ENCODE measurements at places on chromosomes 6 and 20.
A peak's percentile ranks its signal among the peaks of the same experiment; 100 is the strongest.

DNA sequence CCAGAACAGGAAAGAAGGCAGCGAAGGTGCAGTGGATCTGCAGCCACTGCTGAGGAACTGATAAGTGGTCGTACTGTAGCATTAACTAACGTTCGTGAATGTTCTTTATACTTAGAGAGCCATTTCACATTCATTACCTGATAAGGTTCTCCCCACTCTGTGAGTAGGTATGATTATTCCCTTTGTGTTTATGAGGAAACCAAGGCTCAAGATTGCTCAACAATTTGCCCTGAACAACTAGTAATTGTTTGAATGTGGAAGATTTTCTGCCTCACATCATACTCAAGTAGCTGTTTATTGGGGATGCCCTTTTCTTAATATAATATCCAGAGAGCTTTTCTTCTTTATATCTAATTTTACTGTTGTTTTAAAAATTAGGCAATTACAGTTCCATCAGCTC lies 24.9 kb upstream of the ELOVL5 start:
- no peak for DNase-seq

- no peak for DNase-seq
Measured at GRCh38 chr20:62363920-62364851, 2.9 kb downstream of the LAMA5 start.

- no peak for DNase-seq
Measured at GRCh38 chr6:122571888-122572287, 38.3 kb upstream of the PKIB start.

DNA sequence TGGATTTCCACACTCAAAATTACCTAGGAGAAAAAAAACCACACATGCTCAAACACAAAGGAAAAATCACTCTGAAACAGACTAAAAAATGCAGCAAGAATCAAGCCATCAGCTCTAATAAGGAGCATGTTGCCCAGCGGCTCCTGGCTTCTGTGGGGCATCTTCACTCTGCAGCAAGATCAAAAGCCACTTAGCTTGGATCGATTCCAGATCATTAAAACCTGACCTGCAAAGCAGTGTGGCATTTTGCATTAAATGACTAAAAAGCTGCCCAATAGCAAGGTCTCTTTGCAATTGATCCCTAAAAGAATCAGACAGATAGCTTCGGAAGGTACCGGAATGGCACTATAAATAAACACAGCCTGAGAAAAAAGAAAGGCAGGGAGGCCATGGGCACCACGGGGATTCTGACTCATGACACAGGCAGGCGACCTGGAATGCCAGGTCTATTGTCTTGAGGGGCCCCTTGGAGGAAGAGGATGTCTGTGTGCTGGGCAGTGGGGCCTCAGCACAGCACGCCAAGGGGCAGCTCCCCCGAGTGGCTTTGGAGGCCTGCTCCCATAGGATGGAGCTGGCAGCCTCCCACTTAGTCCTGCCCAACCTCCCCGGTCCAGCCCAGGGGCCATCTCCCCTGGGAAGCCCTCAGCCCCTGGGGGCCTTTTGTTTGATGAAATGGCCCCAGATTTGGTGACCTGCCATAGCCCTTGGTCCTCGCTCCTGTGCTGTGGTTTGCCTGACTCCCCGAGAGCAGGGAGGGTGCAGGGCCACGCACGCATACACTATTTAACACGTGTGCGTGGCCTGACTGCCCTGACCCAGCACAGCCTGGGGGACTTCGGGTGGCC lies 7.6 kb downstream of the LEMD2 start:
- no peak for DNase-seq

- no peak for DNase-seq
Measured at GRCh38 chr20:11430652-11431051, 487.0 kb upstream of the BTBD3 start.

- no peak for DNase-seq
Measured at GRCh38 chr6:43710576-43710975, 23.0 kb upstream of the MRPS18A start.

DNA sequence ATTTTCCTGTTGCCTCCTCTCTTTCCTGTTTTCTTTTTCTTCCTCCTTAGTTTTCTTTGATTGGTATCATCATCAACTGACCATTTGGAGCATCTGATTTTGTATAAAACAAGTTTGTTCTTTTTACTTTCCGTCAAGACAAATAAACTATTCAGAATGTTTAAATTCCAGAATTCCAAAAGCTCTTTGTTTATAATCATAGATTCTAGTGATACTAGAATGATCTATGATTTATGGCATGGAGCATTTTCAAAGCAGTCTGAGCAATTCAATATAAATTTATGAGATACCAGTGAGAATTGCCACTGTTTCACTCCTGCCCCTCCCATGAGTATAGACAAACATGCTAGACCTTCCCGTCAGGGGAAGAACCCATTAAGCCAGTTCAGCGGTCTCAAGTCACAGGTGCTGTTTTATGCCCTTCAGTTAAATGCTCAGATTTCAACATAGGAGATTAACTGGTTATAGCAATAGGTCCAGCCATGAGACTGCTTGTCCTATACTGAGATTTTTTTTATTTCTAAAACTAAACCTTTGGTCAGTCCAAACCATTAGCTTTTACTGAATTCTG lies 60.7 kb downstream of the GRIK2 start:
- no peak for DNase-seq

DNA sequence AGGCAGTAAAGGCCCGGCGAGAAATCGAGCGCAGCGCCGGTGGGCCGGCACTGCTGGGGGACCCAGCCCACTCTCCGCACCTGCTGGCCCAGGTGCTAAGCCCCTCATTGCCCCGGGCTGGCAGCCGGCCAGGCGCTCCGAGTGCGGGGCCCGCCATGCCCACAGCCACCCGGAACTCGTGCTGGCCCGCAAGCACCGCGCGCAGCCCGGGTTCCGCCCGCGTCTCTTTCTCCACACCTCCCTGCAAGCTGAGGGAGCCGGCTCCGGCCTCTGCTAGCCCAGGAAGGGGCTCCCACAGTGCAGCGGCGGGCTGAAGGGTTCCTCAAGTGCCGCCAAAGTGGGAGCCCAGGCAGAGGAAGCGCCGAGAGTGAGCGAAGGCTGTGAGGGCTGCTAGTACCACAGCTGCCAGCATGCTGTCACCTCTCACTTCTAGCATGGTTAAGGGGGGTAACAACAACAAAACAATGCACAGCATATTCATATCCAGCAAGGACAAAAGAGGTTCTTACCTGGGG lies 11.3 kb upstream of the GMPR start:
- DNase-seq = no peak

- DNase-seq = peak; percentile 28
Measured at GRCh38 chr6:5619249-5619648, 357.9 kb downstream of the FARS2 start.

DNA sequence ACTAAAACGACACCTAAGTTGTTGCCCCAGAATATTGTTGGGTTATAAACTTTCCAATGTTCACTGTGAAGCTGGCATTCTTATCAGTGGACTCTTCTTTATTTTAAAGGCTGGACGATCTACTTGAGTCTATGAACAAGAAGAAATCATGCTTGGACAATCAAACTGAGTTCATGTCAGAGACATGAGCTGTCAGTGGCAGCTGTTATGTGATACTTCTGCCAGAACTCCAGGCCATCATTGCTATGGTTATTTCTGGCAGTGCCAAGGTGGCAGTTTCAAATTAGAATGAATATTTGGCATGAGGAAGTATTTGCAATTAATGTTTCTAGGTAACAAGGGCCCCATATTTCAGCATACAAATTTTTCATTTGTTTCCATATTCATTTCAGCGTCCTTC lies 417.3 kb downstream of the LMBRD1 start:
- DNase-seq = no peak

DNA sequence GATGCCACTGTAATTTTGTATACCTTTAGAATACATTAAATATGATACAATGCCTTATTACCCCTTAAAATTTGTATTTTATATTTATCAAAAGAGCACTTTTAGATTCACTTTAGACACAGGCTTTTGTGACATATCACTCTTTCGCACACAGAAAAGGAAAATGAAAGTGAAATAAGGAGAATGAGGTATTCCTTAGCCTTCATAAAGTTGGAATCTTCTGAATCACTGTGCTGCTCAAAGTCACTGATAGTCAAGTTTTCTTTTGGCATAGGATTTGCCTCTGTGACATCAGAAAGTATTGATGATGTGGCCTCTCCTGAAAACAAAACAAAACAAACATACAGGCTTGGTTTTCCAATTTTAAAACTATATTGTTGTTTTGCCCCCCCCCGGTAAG lies 1097.1 kb downstream of the KIF16B start:
- DNase-seq = no peak

DNA sequence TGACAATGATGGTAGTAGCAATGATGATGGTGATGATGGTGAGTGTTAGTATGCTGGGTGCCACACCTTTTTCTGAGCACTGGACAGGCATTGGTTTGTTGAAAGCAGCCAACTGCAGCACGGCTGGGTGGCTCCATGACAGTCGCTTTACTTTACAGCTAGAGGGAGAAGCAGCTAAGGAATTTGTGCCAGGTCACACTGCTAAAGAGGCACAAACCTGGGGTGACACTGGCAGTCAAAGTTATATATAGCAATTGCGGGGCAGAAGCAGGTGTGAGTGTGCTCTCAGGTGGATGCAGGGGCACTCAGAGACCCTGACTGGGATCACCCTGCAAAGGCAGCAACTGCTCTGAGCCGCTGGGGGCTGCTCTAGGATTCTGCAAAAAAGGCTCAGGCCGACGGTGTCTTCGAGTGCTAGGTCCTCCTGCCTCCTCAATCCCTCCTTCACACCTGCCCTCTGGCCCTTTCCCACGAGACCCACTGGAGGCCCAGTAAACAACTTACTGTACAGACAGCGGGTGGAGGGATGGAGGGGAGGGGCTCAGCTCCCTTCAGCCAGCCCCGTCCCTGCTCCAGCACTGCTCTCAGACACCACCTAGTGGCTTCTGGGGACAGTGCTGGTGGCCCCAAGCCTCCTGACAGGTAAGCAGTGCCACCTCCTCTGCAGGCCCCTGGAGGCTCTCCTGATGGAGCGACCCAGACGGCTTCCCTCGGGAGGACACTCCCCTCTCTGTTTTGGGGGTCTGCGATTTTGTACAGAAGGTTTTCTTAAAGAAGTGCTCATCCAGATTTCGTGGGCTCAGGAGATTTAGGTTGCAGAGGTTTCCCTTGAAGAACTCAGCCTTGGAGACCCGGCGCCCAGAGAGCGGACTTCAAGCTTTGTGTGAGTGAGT lies 4.4 kb upstream of the RPS21 start:
- DNase-seq = peak; percentile 79

DNA sequence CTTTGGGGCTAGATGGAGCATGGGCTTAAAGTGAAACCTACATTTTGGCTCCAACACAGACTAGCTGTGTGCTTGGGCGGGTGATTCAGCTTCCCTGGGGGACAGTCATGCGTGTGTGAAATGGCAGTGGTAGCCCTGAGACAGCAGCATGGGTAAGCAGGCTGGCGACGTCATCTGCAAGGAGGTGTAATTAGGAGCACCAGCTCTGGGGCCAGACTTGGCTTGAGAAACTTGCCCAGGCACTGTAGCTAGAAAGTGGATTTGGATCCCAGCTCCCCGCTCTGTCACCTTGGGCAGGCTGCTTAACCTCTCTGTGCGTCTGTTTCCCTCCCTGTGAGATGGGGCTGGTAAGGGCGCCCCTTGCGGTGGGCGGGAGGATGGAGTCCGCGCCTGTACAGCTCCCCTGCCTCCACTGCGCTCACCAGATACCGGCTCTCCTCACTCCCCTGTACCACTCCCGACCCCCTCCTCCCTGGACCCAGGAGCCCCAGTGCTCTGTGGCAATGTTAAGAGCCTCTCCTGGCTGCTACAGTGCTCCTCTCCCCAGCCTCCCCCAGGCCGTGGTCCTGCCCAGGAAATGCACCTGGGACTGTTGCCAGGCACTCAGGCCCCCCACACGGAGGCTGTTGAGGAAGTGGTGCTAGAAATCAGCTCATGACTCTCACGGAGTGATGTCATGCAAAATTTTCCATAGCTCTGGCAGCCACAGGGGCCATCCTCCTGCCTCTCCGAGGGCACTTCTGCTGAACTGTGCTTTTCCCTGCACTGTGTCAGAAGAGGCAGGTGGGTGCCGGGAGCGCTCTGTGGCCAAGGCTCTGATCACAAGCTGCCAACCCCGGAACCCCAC lies 44.6 kb downstream of the SYNJ2 start:
- DNase-seq = peak; percentile 90

DNA sequence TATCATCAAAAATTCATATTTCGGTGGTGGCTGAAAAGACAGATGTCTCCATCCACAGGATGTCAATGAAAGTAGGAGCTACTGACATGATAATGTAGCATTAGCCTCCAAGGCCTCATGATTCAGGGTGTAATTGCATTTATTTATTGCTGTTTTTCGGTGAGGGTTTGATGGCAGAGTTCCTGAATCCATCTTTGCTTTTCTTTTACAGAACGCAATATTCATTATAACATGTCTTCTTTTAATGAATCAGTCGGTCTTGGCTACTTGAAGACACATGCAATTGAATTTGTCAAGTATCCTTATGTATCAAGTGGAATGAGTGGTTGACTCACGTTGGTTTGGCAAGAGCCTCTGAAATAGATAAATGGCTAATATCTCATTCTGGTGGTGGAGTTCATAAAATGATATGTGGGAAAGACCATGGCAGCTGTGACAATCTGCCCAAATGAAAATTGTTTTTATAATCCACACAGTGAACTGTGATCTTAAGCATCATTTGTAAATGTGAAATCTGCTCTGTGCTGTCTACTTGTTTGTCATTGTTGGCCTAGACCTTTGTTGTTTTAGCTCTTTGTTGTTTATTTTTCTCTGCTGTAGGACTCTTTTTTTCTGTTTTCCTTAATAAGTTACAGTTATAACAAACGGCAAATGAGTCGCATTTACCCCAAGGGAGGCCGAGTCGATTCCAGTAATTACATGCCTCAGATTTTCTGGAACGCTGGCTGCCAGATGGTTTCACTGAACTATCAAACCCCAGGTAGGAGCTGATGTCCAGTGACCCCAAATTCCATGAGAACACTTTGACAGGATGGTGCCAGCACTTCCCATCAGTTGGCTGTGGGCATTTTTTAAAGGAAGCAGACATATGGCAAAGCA lies 105.7 kb upstream of the LAMP5 start:
- DNase-seq = no peak

DNA sequence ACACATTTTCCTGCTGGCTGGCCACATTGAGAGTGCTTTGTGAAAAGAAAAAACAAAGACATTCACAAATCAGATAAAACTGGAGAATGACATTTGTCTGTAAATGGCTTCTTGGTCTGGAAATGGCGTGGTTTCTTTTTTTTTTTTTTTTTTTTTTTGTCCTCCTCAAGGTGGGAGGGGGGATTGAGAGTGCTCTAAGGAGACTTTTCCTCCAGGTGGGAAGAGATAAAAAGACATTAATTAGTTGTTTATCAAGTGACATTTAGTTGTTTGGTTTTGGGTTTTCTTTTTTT lies 40.4 kb downstream of the GNAS start:
- DNase-seq = no peak

DNA sequence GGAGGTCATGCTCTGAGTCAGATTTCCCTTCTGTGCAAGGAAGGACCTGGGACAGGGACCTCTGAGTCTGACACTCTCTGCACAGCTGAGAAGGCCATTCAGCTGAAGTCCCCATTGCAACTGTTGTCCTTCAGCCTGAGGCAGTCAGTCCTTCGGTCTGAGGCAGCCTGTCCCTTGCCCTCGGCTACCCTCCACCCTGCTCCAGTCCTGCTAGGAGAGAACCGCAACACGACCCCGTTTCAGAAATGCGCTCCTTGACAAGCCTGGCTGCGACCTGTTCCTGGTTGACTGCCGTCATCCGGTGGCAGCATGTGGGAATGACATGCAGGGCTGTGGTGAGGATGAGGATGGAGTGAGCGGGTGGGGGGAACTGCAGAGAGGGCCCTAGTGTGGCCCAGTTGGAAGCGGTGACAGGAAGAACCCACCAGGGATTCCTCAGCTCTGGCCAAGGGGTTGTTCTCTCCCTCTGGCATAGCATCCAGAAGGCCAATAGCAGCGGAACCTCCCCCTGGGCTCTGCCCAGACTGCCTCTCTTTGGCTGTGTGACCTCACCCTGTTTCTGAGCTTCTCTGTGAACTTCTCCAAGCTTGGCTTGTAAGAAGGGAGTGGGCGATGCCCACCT lies 40.3 kb upstream of the ANGPT4 start:
- peak; percentile 73 for DNase-seq

All from stimulated activated CD4-positive, alpha-beta T cell treated with anti-CD3 and anti-CD28 coated beads, Interleukin-1b, Interleukin-23, amount 100 ng/mL, for 48 hours (primary cell).